ENCODE measurements at places on chromosomes 4 and X.

DNA sequence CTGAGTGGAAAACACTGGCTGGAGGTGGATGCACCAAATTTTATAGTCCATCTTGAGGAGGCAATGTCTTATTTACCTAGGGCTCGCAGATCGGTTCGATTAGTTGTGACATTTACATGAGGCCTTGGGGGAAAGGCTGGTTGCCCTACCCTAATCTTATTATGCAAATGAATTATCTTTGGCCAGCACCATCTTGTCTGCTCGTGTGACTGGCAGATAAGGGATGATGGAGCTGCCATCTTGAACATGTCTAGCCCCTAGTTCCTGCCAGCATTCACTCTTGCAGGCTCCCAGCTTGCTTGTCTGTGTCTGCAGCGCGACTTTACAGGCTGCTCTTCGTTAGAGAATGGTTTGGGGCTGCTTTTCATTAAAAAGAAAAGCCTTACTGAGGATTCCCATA, 61.9 kb downstream of the SEC24B start:
- DNase-seq: no peak

DNA sequence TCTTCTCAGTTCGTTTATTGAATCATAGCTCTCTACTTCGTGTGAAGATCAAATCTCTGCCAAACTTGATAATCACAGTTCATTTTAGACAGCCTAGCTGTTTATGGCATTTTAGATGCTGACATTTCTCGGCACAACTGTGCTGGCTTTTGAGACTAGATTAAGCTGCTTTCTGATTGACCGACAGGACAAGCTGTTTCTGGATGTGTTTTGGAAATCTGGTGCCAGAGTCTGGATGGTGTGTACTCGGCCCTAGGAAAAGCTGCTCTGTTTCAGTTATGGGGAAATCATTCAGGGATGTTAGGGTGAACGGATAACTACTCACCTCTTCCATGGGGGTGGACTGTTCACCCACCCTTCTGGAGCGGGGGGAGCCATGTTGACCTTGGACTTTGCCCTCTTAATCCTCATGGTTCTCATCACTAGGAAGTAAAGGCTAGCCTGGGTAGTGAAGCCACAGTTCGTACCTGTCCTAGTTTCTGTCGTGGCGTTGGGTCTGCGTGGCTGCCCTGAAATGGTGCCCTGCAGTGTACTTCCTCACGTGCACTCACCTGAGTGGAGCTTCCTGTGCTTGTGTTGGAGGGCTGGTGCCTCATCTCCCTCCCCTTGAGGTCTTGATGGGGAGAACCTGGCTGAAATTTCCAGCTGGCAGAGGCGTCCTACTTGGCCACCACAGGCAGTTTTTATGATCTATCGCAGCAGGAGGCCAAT, 13.7 kb upstream of the WDR1 start:
- DNase-seq: no peak

- no peak for DNase-seq
Measured at GRCh38 chr4:86096373-86096772, 263.5 kb downstream of the MAPK10 start.

DNA sequence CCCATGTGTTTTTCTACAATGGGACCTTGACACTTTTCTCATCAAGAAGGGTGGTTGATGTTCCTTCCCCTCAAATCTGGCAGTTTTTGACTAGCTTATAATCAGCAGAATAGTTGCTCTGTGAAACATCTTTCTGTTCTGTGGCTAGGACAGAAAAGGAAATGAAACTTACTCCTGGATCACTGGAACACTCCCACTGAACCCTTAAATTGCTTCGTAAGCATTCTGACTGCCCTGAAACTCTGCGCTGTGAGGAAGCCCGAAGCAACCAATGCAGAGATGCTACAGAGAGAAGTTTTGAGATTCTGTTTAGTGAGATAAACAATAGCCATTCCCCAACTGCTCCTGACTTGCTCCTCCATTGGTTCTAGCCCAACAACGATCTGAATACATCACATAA, 602.2 kb downstream of the CENPC start:
- DNase-seq: no peak

DNA sequence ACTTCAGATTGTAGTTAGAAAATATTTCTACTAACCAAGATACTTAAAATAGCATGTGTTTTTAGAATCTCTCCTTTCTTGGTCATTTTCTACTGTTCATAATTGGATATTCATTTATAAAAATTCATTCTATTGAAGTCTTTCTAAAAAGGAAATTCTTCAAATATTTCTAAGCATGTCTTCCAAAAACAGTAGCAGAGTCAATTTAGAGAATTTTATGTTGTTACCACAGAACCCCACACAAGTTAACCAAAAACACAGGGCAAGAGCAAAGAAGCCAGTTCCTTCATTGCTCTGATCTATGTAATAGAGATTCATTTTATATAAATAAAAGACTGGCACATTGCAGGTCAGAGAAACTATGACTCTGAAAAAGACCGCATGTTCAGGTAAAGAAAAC, 345.1 kb upstream of the PITX2 start:
- DNase-seq: no peak
